ENCODE measurements at places on chromosomes 16 and 17.
A peak's percentile ranks its signal among the peaks of the same experiment; 100 is the strongest.

DNA sequence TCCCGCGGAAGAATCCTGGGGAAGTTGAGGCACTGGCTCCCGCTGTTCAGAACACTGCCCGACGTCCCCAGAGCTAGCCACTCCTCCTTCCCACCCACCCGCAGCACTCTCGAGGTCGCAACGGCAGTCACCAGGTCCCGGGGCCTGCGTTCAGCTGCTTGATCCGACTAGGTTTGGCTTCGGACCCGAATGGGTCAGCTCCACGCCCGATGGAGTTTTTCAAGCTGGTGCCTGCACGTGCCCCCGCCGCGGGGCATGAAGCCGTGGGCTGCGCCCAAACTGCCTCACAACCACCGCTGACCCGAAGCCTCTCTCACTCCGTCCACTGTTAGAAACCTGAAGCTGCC, 12.4 kb upstream of the ODF4 start:
- DNase-seq: no peak

GRCh38 chr17:82217120-82217529, 4.5 kb upstream of the CCDC57 start:
- DNase-seq: no peak

GRCh38 chr16:47849736-47850135, 306.1 kb downstream of the ABCC12 start:
- no peak for DNase-seq

DNA sequence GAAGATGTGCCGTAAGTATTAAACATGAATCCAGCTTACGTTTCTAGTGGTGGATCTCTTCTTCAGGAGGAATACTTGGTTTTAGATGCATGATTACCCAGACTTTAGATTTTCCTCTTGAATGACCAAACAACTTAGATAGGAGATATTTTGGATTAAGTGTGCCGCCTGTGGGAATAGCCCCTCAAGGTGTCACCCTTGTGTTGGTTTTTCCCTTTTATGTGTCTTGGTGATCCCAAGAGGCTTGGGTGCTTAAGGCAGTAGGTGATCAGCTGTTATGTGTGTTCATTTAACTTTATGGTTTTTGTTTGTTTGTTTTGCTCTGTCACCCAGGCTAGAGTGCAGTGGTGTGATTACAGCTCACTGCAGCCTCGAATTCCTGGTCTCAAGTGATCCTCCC, 115.1 kb downstream of the PPM1E start:
- no peak for DNase-seq

DNA sequence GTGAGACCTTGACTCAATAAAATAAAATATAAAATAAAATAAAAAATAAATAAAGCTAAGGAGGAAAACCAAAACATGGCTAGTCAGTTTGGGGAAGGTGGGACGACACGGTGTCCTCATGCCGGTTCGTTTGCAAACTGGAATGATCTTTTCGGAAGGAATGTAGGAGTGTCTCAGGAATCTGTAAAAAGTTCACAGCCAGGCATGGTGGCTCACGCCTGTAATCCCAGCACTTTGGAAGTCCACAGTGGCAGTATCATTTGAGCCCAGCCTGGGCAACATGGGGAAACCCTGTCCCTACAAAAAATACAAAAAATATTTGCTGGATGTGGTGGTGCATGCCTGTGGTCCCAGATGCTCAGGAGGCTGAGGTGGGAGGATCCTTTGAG, 14.7 kb upstream of the RPTOR start:
- DNase-seq: no peak

GRCh38 chr17:29892201-29892600, 37.8 kb downstream of the SSH2 start:
- no peak for DNase-seq

GRCh38 chr16:31094088-31094423, 541 bp downstream of the VKORC1 start:
- DNase-seq: no peak

GRCh38 chr17:40287159-40287493, 553 bp upstream of the CDC6 start:
- no peak for DNase-seq

DNA sequence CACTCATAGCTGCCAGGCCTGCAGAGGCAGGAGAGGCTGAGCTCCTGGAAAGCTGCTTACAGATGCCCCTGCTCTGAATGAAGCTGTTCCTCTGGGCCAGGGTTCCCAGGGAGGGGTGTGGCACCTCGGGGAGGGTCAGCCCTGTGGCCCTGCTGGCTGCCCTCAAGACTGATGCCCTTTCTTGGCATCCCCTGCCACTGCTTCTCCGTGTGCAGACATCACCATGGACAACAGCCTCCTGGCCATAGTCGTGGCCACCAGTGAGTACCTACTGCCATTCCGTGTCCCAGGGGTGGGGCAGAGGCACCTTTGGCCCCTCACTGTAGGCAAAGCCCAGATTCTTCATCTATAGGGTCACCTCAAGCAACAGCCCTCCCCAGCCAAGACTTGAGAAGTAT, 8.9 kb downstream of the MRPL27 start:
- no peak for DNase-seq

- DNase-seq: no peak
Observed at GRCh38 chr17:52147431-52147830, 11.1 kb downstream of the CA10 start.

- no peak for DNase-seq
Observed at GRCh38 chr16:1287982-1288670, 21.3 kb upstream of the UBE2I start.

DNA sequence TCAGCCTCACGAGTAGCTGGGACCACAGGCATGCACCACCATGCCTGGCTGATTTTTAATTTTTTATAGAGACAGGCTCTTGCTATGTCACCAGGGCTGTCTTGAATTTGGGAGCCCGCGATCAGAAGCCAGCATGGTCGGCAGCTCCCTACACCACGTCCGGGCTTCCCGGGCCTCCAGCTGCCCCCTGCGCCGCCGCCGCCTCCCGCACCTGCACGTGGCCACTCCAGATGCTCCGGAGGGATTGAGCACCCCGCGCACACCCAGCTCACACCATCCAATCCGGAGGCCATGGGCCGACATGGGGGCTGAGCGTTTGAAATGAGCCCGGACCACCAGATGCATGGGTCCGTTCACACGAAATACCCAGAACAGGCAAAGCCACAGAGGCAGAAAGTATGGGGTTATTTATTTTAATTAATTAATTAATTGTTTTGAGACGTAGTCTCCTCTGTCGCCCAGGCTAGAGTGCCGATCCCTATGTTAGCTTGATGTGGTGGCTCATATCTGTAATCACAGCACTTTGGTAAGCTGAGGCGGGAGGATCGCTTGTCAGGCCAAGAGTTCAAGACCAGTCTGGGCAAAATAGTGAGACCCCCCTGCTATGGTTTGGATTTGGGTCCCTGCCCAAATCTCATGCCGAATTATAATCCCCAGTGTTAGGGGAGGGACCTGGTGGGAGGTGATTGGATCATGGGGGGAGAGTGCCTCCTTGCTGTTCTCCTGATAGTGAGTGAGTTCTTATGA, 17.1 kb upstream of the PDXDC1 start:
- no peak for DNase-seq

- peak; percentile 84 for DNase-seq
Observed at GRCh38 chr17:50707289-50708049, at the start of gene ANKRD40. TSS of gene ANKRD40 (minus strand) at chr17:50707914. CDS start at chr17:50707654, 260 bp downstream.

DNA sequence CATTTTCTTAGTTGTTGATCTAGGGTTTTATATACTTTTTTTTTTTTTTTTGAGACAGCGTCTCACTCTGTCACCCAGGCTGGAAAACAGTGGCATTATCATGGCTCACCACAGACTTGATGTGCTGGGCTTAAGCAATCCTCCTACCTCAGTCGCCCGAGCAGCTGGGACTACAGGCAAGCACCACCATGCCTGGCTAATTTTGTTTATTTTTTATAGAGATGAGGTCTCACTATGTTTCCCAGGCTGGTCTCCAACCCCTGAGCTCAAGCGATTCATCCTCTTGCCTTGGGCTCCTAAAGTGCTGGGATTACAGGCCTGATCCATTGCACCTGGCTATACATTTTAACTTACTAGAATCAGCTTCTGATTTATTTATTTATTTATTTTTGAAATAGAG, 34.2 kb upstream of the ATP2A3 start:
- no peak for DNase-seq

DNA sequence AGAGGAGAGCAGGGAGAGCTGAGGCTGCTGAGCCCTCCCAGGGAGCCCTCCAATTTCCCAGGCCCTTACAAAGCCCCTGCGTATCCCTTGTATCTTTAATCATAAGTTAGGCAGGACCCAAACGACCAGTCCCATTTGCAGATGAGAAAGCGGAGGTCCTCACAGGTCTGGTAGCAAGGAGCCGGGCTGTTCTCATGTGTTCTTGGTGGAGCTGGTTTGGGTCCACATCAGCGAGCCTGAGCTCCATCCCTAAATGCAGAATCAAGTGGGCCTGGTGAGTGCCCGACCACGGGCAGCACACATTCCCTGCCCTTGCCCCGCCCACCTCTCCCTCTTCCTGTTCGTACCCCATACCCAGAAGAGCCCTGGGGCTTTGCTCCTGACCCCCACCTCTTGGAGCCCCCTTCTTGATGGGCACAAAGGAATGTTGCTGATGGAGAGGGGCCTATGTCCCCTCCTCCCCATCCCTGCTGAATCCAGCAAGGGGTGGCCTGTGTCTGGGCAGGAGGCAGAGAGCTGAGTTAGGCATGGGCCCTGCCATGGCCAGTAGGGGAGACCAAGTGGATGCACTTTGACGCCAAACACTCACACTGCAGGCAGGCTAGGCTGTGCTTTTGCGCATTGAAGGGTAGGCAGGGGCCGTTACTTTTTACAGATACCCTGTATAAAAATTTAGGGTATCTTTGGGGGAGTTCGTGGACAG, 18.3 kb upstream of the ADCY7 start:
- no peak for DNase-seq

DNA sequence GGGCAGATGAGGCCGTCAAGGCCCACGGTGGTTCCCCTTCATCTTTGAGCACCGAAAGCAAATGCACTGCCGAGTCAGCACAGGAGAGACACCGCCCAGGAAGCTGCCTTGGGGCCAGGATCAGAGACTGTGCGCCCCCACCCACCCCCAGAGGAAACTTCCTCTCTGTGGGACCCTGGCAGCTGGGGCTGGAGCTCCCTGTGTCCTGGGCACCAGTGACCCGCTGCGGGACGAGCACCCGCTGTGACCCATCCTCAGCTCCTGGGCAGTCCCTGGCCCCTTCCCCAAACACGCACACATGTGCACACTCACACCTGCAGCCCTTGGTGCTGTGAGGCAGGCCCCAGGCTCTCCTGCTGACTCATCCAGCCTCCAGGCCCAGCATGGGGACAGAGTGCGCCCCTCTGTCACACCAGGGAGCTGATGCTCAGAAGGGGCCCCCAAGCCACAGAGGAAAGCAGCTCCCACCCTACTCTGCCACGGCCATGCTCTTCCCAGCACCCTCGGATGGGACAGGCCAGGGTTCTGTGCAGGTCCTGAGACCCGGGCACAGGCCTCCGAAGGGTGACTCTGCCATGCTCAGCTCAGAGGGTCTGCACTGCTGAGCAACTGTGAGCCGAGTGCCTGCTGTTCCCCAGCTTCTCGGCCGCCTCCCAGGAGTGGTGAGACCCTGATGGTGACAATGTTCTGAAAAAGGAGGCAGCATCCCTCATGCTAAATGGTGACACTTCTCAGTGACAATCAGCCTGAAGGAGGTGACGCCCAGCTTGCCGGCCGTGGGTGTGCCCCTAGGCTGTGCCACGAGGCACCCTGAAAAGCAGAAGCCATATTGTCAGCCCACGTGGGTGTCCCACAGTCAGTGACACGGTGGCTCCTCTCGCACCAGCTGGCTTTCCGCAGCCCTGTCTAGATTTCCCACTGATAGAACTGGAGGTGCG, 3.6 kb downstream of the PIEZO1 start:
- DNase-seq: peak; percentile 48

GRCh38 chr16:68003031-68003430, 3.7 kb upstream of the DPEP2 start:
- DNase-seq: no peak

DNA sequence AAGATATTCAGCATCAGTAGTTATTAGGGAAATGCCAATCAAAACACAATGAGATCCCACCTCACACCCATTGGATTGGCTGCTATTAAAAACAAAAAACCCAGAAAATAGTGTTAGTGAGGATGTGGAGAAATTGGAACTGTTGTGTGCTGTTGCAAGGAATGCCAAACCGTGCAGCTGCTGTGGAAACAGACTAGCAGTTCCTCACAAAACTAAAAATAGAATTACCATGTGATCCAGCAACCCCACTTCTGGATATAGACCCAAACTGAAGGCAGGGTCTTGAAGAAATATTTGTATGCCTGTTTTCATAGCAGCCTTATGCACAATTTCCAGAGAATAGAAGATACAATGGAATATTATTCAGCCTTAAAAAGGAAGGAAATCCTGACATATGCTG, 46.0 kb downstream of the FOXK2 start:
- no peak for DNase-seq

- no peak for DNase-seq
Observed at GRCh38 chr16:82701442-82701955, 74.7 kb downstream of the CDH13 start.

GRCh38 chr16:29714396-29714795, 31.4 kb downstream of the C16orf54 start:
- no peak for DNase-seq

DNA sequence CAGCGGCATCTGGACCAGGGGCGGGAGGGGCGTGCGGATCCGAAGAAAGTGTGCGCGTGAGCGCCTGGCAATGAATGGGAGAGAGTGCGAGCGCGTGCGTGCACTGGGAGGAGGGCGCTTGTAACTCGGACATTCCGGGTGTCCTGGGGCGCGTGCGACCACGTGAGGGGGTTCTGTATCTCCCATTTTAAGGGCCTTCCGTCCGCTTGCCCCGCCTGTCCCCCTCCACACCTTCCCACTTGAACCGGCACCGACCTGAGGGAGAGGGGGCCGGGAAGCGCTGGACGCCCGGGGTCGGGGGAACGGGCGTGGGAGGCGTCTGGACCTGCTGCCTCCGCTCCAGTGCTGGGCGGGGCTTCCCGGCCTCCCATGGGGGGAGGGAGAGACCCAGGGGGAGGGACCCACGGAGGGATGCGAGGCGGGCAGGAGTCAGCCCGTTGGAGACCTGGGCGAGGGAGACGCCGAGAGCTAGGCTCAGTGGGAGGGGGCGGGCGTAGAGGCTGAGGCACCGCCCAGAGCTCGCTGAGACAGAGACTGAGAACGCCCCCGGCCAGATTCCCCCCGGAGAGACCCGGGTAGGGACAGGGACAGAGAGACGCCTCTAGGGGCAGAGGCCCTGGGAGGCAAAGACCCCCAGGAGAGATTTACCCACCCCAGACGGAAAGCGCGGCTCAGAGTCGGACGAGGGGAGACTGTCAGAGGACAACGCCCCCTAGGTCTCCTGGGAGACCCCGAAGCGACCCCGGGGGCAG, at the start of gene KREMEN2:
Gene KREMEN2 (plus strand): TSS at position 553 of the 752 bp plus-strand sequence. CDS start 246 bp downstream, outside the sequence.
- no peak for DNase-seq

GRCh38 chr16:1093284-1094123, 2.5 kb downstream of the C1QTNF8 start:
- DNase-seq: no peak

DNA sequence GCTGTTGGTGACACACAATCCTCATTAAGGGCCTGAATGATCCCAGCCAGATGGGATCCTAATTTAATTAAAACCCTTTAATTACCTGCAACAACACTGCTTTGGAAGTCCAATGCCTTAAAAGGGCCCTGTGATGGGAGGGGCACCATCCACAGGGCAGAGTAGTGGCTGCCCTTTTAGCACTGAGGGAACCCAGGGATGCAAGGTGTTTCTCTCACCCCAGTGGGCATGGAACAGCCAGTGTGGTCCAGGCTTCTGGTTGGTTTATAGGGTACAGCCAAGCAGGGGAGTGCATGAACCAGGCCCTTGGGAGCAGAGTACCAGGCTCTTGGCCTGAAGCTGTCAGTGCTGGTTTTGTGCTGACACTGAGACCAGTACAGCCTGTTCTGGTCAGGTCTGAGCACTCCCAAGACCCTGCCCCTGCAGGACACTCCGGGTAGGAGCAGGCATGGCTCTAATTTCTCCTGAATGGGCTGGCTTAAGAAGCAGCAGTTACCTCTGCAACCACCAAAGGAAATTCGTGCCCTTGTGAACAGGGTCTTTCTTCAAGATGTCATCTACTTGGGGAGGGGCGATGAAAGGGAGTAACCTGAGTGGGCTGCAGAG, 9.9 kb downstream of the NXPH3 start:
- DNase-seq: no peak

Measured in T-cell (primary cell).